H9 (cell line): ENCODE measurements at places on chromosomes 13 and 19. TPM values are rescaled to one million over a fixed set of nuclear protein-coding genes. Genes with fewer than 3 reads are reported as not detected.

The ZNF723 gene
- total RNA-seq: not detected in 2 replicates

DNA sequence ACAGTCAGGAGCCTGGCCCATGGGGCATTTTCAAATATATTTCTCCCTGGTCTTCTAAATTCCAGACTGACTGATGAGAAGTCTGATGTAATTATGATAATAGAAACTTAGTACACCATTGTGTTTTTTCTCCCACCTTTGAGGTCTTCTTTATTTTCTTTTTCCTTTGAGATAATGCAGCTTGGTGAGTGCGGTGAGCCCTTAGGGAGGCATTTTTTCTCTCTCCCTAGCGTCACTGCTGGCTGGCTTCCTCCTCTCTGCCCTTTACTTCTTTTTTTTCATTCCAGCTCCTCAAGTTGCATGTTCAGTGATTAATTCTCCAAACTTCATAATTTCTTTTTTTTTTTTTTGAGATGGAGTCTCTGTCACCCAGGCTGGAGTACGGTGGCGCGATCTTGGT lies 12.8 kb upstream of the CDC42EP5 start:
- no peak overlapping the region for H3K4me3 ChIP-seq
- no peaks in the 10 kb centered on the region for H3K36me3 ChIP-seq
- no peaks in the 10 kb centered on the region for H3K4me1 ChIP-seq
- H3K27me3 ChIP-seq: no peaks in the 10 kb centered on the region
- no peak overlapping the region for H3K27ac ChIP-seq

- peaks cover 93% of the 10 kb centered on the region for H3K36me3 ChIP-seq
- H3K27me3 ChIP-seq: no peaks in the 10 kb centered on the region
- DNase-seq: peak; percentile 28
- no peaks in the 10 kb centered on the region for H3K4me1 ChIP-seq
Observed at GRCh38 chr19:3980353-3981251, 4.7 kb downstream of the EEF2 start.

The CD22 gene
- total RNA-seq: not detected in 2 replicates
